ENCODE measurements at places on chromosomes 16 and 17.

GRCh38 chr16:57713596-57713995 lies 19.0 kb downstream of the DRC7 start:
- no peak for DNase-seq

DNA sequence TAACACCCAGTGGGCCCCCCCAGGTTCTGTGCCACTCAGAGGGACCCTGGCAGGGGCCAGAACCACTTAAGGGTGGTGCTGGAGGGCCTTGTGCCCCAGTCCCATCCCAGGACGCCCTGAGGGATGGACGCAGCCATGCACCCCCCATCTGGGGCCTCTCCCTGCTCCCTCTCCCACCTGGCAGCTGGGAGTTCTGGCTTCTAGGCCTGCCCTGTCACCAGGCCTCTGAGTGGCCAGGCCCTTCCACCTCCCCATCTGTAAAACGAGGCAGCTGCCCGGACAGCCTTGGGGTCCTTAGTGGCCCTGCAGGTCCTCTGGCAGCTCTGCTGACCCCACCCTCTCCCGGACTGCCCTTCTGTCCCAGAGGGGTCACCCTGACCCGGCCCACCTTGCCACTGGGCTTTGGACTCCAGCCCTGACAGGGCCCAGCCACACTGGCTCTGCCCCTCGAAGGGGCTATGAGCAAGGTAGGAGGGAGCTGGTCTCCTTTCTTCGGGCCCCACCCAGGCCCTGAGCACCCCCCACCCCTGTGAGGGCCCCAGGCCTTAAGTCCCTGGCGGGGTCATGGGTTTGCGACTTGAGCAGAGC lies 12.3 kb downstream of the PAM16 start:
- DNase-seq = no peak

- DNase-seq = peak; percentile 89
These were observed 146.5 kb upstream of the PLCG2 start for GRCh38 chr16:81632392-81633146.

DNA sequence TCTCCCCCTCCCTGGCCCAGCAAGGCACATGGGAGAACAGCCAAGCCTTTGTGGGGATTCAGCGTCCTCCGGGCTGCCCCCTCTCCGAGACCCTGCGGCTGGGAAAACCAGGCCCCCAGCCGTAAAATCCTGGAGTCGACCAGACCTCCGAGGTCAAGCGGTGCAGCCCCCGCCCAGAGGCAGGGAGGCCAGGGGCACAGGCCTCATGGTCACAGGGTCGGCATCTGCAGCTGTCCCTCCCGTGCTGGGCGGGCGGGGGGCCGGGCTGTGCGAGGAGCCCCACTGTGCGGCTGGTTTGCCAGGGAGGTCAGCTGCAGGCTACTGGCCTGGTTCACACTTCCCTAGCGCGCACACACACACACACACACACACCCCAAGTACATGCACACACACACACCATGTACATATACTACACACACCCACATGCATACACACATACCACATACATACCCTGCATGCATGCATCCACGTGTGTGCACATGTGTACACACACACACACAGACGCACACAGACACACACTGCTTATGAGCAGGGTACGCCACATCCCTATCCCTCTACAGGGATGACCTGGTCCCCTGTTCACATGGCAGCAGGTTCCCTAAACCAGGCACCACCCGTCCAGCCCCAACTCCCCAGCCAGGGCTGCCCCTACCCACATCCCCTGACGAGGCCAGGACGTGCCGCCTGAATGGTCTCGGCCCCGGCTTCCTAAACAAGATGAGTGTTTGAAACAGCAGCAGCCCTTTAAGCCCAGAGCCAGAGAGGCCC lies 108.9 kb upstream of the CIBAR2 start:
- DNase-seq = no peak

GRCh38 chr17:30021708-30022317 lies 80.4 kb downstream of the EFCAB5 start:
- DNase-seq = peak; percentile 39

DNA sequence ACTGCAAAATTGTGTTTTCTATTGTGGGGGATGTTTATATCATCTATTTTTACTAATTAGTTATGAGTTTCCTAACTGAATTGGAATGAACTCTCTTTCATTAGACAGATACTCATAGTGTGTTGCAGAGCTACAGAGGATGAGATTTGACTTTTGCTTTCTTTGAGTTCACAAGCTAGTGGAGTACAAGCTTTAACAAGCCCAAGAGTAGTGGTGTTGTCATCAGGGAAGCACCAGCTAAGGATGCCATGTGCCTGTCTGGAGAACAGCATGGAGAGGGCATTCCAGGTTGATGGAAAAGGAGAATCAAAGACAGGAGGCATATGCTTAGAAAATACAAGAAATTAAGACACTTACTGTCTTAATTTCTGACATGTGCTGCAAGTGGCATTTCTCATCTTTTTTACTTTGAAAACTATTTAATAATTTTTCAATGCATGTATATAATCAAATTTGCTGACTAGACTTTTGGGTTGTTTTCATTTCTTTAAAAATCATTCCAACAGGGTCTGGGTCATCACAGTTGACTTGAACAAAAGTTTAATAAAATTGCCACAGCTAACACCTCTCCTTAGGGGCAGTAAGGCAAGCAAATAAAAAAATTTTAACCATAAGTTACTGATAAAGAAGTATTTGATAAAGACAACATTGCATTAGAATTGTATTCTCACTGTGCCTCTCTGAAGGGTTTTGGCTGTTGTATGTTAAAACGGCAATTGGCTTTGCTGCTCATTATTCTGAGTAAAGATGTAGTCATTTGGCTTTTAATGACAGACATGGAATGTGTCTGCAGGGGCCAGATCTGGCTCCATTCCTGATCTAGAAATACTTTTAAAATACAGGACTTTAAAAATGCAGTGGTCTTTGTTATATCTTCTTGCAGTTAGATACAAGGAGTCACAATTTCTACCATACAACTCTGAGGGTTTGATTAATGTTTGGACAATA lies 323.7 kb upstream of the CDH11 start:
- peak; percentile 9 for DNase-seq

DNA sequence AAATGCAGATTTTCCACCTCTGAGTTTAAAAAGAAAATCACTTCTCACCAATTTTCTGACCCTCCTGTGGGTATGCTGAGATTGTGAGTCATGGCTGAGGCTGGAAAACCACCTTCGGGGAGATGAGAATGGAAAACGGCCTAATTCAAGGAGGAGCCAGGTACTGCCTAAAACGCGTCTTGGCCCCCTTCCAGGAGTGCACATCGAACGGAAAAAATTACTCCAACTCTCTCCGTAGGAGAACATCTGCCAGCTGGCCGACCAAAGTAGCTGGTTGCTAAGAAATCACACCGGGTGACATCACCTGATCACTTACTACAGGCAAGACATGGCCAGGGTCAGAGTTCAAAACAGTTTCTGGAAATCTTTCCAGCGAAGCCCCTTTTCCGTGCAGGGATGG lies 107.6 kb downstream of the ZNF423 start:
- DNase-seq = no peak

DNA sequence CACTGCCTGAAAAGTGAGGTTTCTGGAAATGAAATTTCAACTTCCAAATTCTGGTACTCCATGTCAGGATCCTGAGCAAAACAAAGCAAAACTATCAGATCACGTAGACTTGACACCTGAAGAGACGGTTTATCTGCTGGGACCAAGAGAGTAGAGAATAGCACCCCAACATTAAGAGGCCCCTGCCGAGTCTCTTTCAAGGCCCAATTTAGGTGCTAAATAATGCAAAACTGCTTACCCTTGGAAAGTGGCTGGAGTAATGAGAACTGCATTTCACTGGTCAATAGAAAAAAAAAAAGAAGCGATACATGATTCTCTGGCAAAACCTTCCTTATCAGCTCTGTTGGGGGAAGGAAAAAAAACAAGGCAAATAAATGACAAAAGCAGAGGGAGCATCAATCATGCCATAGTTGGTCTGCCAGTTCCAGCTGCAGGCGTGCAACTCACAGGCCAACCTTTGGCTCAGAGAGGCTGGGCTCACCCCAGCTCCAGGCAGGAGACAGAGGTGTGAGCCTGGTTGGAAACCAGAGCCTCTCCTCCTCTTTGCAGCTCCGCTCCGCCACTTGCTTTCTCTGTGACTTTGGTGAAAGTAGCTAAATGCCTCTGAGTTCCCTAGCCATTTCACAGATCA lies 595.2 kb downstream of the TOX3 start:
- DNase-seq = no peak

- no peak for DNase-seq
These were observed 45.6 kb downstream of the PRMT7 start for GRCh38 chr16:68356249-68356918.

GRCh38 chr17:66416207-66416940 lies 114.0 kb downstream of the PRKCA start:
- no peak for DNase-seq

DNA sequence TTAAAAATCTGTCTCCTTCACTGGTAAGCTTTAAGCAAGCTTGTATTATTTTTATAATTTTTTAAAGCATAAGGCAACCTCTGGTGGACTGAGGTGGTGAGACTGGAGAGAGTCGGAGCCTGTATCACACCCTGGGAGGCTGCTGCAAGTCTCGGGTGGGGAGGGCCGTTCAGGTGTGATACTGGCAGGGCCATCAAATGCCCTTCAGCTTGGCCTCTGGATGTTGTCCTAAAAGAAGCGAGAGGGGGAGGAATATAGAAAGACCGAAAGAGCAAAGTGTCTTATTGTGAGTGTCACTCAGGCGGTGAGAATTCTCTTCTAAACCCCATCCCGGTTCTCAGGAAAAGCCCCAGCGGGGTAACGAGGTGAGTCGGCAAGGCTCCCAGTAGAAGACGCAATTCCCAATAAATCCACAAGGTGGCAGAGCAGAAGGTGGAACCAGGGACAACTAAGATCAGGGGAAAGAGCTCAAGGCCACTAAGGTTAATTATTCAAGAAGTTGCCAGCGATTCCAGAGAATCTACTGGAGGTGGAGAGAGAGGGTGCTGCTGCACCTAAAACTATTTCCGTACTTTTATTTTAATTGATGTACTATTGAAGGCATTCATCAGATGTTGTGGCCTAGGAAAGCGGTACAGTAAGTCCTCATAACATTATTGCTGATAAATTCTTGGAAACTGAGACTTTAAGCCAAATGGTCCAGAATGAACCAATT lies 14.1 kb downstream of the C17orf67 start:
- peak; percentile 72 for DNase-seq

DNA sequence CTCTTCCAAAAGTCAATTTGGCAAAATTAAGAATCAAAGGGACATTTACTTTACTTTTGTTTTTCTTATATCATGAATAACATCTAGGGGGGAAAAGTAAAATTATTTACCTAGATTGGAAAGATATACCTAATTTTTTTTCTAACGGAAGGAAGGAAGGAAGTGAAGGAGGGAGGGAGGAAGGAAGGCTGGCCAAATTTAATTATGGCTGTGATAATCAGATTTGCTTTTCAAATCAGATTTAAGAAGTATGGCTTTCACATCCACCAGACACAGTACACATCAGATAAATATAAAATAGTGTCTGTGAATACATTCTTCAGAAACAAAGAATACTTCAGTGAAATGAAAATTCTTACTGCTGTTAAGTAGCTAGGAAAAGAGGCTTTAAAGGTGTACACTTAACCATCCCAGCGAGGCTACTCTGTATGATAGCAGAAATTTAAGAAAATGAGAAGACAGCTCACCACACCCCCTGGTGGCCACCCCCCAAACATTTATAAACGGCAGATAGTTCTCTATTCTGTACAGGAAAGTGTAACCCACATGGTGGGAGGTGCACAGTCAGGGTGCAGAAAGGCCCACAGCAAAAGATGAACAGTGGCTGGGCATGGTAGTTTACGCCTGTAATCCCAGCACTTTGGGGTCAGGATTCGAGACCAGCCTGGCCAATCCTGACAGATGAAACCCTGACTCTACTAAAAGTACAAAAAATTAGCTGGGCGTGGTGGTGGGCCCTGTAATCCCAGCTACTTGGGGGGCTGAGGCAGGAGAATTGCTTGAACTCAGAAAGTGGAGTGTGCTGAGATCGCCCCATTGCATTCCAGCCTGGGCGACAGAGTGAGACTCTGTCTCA lies 150.8 kb downstream of the SSH2 start:
- DNase-seq = peak; percentile 47

DNA sequence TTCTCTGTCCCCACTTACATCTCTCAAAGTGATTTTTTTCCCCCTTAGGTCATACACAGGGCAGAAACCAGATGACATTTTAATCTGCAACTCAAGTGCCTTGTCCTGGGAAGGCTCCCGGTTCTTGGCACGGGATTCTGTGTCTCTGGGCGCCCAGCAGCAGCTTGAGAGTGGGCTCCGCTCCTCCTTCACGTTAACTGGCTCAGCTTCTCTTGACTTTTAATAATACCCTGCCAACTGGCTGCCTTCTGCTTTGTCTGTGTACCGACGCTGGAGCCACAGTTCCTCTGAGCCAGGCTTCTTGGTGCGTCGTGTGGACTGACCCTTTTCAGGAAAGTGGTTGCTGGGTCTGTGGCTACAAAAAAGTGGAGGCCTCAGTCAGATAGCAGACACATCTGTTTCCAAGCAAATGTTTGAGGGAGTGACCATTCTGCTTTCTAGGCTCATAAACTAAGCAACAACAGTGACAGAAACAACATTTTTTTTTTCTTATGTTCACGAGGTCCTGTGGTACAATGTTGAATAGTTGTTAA lies 64.9 kb downstream of the IRF8 start:
- no peak for DNase-seq

DNA sequence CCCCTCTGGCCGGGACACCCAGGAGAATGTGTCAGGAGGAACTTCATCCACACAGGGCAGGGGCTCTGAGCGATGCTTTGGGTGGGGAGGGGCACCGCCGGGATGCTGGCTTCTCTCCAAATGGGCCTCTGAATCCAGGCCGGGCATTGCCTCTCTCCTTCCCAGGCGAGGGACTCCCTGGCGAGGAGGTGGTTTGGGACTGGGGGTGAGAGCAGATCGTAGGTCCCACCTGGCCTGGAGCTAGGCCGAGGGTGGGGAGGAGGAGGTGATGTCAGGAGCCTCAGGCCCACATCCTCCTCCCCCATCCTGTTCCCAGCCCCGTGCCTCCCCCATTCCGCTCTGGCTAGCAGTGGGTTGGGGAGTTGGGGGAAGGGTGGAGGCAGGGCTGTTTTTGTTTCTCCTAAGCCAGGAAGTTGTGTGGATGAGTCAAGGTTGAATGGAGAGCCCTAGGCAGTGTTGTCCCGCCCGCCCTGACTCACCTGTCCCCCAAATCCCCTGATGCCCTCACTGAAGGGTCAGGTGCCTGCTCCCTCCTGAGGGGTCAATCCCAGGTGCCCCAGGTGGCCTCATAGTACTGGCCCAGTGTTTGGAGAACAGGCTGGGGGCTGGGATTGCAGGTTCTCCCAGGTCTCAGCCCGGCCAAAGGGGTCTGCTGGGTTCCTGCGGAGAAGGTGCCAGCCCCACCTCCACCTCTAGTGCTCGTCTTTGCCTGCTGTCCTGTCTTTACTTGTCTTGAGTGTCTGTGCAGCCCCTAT lies 2.8 kb downstream of the GRB7 start:
- DNase-seq = peak; percentile 78

- DNase-seq = no peak
These were observed 774.9 kb downstream of the CDH8 start for GRCh38 chr16:61261315-61261714.

DNA sequence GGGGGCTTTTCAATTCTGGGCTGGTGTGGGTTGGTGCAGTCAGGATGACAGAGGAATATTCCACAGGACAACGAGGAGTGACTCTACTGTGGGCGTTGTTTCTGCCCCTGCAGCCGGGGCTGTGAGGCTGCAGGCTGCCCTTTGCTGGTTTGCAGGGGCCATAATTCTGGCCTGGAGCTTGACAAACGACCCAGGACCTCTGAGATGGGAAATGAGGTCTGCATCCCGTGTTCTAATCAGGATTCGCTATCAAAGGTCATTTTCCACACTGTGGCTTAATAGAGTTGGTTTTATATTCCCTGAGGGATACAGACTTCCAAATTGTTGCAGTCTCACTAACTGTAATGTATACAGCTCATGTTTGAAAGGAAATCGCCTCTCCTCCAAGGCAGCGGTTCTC lies 180.9 kb downstream of the RPTOR start:
- DNase-seq = no peak
